ENCODE measurements at places on chromosomes 2 and 18.

DNA sequence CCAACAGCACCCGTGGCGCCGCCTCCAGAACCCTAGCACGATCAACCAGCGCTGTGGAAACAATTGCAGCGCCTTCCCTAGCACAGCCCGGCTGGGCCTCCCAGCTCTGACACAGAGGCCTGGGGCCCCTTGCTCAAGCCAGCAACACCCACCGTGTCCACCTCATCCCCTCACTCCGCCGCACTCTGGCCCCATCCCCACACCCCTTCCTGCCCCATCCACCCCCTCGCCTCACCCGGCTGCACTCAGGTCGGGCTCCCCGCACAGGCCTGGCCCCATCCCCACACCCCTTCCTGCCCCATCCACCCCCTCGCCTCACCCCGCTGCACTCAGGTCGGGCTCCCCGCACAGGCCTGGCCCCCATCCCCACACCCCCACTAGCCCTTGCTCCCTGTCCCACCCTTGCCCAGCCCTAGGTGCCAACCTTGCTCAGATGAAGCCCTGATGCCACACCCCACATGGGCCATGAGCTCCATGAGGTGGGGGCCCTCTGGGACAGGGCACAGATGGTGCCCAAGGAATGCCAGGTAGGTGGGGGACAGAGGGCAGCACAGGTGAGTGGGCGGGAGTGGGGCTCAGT lies 28.7 kb downstream of the KIF1A start:
- DNase-seq, result no peak

GRCh38 chr18:46133534-46133933 lies 29.3 kb downstream of the HAUS1 start:
- no peak for DNase-seq

DNA sequence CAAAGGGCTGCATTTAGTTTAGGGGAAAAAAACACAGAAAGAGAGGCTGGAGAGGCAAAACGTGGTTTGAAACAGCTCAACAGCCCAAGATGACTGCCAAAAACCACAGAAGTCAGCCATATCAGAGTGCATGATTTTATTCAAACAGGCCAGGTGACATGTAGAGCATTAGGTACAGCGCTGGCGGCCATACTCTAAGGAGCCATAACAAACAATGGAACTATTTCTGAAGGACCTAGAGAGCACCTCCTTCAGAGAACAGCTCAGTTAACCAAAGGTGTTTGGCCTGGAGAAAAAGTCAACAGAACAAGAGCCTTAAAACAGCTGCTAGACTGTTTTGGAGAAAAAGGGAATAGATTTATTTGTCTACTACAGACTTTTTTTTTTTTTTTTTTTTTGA lies 2.6 kb downstream of the THADA start:
- no peak for DNase-seq

- DNase-seq, result no peak
Observed at GRCh38 chr2:218357236-218358177, 850 bp downstream of the CATIP start.

DNA sequence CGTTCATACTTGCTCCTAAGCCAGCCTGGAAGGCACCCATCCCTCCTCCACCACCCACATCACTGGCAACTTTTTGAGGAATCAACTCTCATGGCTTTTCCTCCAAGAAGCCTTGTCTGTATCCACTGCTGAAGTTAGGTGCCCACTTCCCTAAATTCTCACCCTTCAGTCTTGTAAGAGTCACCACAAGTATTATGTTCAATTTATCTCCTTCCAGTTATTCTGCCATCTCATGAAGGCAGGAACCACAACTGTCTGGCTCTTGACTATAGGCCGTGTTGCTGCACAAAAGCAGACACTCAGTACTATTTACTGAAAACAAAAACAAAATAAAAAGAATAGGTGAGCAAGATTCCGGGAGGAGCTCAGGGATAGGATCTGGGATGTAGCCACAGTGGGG lies 234.8 kb downstream of the CYRIA start:
- DNase-seq, result no peak

GRCh38 chr2:139600166-139600565 lies 820.0 kb upstream of the NXPH2 start:
- DNase-seq, result no peak

DNA sequence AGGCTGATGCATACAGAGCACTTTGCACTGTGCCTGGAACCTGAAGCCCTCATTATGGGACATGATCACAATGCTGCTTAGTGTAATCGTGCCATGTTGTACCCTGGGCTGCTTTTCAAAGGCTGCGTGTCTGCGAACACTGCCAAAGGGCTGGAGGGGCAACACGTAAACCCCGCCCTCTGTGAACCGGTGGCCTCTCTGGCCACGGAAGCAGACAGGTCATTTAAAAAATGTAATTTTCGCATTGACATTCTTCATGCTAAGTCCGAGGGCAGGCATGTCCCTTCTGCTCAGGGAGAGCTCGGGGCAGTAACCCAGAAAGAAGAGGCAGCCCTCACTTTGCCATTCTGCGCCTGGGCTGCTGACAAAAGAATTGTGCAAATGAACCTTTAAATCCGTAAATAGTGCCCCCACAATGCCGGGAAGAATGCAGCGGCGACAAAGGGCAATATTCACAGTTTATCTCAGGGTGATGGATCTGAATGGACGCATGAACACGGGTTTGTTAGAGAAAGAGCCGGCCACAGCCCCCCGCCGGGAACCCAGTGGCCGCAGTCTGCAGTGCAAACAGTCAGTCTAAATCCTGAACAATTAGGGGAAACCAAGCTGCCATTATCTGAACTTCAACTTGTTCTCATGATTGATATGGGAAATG lies 226.1 kb downstream of the MYCN start:
- no peak for DNase-seq

DNA sequence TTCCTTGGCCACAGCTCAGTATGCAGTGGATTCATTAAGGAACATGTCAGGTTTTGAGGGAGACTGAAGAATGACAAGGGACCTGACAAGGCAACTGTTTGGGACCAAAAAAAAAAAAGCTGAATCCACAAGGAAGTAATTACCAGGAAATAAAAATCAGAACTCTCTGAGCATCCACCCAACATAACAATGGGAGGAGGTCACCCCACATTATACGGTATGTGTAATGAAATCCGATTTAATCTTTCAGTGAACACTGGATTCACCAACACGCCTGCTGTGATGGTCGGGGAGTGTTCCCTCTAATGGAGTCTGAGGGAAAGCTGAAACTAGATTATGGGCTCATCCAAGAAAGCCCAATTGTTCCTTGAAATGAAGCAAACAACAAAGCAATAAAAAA lies 329.3 kb downstream of the ETAA1 start:
- DNase-seq, result no peak

DNA sequence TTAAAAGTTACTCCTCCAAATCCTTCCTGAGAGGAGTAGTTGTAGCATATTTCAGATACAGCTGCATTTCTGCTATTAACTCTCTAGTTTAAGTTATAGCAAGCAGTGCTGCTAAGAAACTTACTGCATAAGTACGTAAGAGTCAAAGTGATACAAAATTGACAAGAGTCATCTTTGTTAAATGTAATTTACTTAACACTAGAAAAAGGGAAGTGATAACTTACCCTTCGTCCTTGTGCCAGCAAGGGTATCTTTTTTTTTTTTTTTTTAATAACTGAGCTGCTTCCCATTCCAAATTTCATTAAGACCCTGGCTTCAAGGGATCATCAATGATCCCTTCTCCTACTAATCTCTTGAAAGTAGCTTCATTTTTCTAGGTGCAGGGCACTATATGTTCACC lies 493.0 kb downstream of the PLCL1 start:
- DNase-seq, result no peak

- no peak for DNase-seq
Observed at GRCh38 chr2:31504311-31504710, 76.4 kb downstream of the SRD5A2 start.

GRCh38 chr2:163248376-163249253 lies 410.0 kb upstream of the KCNH7 start:
- DNase-seq, result no peak

DNA sequence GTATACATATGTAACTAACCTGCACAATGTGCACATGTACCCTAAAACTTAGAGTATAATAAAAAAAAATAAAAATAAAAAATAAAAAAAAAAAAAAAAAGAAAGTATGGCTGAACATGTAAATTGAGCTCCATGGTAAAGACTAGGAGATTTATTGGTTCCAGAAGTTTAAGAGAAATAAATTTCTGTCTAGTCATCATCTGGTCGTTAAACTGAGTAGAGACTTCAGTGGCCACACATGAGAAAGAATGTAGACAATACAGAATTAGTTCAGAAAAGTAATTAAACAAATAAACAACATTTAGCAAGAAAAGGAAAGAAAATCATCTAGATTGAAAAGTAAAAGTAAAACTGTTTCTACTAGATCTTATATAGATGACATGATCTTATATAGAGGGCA lies 12.4 kb upstream of the KCNE4 start:
- no peak for DNase-seq

- DNase-seq, result no peak
Observed at GRCh38 chr2:174716785-174717184, 47.5 kb downstream of the CHRNA1 start.

DNA sequence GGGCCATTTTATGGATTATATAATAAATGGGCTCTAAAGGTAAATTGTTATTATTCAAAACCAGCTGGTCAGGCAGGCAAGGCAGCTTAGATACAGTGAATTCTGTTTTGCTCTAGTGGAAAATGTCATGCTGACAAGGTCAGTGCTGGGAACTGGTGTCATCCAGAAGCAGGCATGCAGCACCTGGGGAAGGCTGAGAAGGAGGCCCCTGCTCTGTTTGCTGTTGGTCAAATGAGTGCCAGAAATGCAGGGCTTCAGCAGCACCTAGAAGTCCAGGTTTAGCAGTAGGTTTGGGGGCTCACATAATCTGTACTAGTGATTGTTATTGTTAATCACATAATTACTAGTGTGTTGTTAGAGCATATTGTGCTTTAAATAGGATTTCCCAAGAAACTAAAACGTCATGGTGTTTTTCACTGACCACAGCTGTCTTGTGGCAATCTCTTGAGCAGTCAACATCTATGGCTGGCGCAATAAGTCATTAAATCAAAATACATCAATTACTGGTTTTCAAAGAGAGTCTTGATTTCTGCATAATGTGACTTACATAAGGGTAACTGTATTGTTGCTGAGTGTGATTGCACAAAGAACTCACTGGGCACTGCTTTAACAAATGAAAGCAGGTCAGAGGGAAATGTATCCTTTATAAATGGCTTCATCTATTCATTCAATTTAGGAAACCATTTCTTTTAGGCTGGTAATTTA lies 99.1 kb downstream of the MYO3B start:
- no peak for DNase-seq

DNA sequence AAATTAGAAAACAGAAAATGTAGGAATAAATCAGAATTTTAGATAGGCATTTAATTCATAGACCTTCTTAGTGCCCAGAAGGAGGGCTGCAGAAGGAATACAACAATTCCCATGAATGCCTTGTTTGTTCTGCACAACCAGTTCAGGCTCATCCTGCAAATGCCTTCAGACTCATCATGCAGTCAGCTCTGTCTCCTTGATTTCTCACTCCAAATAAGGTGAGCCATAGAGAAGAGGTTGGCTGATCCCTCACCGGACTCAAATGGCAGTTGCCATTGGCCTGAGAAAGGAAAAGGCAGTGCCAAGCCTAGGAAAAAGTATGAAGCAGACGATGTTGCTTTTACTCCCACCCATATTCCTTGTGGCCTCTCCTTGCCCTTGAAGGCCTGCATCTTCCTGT lies 50.3 kb downstream of the DSC3 start:
- no peak for DNase-seq

DNA sequence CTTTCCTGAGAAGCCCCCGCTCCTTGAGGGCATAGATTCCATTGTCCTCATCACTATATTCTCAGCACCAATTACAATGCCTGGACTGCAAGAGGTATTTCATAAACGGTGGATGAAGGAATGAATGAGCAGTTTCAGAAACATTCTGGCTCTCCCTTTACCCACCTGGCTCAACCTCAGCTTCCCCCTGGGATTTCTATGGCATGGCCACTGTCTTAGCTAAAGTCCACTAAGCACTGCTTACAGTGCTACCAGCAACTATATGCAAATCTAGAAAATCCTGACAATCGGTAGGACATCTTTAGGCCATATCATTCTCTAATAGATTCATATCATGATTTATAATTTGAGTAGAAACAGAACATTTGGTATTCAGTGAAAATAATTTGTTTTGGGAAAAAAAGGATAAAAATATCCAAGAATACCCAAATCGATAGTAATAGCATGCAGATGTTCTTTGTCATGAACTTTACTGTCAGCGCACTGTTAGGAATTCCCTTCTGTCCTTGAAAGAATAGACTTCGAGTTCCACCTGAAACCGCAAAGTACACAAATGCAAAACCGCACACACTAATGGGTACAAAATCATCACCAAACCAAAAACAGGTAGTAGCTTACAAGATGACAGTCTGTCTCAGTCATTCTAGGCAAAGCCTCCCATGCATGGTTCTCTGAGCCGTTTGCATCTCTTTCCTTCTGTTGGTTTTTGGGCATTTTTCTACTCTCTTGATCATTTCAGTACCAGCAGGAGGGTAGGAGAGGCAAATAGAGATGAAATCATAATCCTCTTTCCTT lies 303.6 kb upstream of the ID2 start:
- no peak for DNase-seq

DNA sequence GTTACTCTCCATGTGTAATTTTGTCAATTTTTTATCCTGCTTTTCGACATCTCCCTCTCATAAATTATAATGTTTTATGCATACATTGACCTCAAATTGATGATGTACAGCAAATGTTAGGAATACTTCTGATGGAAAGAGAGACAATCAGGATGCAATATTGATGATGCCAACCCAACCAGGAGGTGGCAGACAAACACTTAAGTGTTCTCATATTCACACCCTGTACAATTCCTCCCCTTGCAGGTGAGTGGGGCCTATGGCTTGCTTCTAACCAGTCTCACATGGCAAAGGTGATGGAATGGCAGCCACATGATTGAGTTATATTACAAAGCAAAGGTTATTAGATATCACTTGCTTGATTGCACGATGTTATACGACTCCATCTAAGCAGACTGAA lies 594.3 kb upstream of the REG3G start:
- no peak for DNase-seq

DNA sequence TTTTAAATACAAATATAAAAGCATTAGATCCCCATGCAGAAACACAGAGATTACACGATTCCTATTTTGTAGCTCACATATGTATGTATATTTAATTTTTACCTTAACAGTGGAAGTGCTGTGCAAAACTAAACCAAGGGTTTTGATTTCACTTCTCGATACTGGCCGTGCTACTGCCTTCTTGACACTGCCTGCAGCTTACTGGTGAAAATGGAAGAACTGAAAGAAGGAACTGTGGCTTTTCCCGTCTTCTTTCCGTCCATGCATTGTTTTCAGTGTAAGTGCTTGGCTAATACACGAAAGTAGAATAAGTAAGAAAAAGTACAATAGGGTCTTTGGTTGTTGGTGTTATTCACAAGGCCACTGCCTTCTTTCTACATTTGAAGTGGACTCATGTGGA lies 129.5 kb downstream of the NDUFA10 start:
- no peak for DNase-seq

GRCh38 chr18:31554776-31555175 lies 36.9 kb upstream of the TTR start:
- no peak for DNase-seq

DNA sequence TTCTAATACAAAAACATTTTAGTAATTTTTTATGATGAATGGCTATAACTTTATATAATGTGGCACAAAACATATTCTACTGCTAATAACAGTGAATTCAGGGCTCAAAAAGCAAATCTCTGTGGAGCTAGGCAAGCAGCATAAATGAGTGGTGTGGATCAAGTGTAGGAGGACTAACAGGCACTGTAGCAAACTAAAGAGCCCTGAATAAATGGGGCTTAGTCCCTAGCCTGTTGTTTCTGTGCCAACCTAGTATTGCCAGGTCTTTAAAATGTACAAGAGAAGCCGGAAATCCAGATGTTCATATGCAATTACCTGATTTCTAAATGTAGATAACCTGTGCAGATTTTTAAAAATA lies 18.5 kb downstream of the REL start:
- DNase-seq, result no peak
